ENCODE measurements at places on chromosomes 6 and 20.

- DNase-seq = no peak
Observed at GRCh38 chr6:156797901-156798735, 20.9 kb downstream of the ARID1B start.

DNA sequence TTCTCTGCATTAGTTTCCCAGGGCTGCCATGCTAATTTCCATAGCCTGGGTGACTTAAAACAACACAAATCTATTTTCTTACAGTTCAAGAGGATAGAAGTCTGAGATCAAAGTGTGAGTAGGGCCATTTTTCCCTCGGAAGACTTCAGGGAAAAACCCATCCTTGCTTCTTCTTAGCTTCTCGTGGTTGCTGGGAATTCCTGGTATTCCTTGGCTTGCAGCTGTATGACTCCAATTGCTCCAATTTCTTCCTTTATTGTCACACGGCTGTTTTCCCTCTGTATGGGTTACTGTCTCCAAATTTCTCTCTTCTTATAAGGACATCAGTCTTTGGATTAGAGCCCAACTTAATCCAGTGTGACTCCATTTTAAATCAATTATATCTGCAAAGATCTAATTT is 128.4 kb upstream of the JAG1 start:
- DNase-seq = no peak

DNA sequence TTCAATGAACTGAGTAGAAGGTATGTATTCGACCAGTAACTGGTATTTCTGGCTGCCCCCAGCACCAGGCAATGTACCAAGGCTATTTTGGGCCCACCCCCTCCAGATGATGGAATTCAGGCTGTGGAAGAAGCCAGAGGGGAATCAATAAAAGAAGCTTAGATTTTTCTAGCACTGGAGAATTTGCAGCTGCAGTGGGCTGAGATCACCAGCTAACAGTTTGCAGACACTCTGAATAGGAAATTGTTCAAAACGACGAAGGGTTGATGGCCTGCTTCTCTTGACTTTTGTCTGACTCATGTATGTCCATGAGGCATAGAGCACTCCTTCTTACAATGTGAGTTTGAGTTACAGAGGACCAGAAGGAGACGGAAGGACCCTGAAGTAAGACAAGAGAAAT is 32.4 kb upstream of the FBXO9 start:
- DNase-seq = peak; percentile 85

DNA sequence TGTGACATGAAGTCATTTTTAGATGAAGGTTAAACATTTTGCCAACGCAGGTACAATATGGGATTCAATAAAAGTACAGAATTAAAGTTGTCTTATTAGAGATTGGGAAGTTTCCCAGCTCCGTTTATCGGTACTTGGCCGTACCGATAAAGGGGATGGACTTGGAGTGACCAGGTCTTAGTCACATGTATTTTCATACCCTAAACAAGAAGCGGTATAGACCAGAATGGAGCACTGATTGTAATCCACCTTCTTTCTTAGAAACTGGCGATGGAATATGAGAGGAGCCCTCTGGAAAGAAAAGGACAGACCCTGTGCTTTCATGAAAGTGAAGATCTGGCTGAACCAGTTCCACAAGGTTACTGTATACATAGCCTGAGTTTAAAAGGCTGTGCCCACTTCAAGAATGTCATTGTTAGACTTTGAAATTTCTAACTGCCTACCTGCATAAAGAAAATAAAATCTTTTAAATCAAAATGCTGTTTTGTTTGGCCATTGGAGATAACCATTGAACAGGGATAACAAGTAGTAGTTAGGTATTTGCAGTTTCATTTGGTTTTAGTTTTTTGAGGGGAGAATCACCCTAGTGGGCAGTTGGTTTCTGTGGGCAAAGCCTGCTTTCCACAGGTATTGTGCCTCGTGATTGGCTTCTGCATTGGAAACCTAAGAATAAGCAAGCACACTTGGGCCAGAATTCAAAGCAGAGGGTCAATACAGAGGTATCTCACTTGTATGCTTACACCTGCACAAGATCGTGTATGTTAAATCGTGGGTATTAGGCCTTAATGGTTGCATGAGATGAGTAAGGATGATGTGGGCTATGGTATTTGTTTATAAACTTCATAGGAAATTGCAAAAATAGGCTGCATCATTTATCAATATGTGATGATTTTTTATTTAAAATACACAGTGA is 11.2 kb upstream of the ZNFX1 start:
- DNase-seq = no peak

DNA sequence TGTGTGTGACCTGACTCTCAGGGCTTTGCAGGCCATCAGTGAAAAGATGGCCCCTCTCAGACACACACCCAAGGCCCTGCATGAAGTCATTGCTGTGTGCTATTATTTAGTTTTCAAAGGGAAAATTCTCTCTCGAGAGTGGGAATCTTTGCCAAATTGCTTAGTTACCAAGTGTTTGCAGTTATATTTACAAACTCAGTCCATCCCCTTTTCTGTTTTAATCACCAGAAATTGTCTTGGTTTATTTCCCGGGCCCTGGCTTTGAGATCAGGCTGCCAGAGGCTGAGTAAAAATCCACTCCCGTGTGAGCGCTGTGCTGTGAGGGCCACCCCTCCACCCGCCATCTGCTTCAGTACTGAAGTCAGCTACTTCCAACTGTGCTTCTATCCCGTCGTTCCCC is 163.1 kb downstream of the SOD2 start:
- DNase-seq = no peak

DNA sequence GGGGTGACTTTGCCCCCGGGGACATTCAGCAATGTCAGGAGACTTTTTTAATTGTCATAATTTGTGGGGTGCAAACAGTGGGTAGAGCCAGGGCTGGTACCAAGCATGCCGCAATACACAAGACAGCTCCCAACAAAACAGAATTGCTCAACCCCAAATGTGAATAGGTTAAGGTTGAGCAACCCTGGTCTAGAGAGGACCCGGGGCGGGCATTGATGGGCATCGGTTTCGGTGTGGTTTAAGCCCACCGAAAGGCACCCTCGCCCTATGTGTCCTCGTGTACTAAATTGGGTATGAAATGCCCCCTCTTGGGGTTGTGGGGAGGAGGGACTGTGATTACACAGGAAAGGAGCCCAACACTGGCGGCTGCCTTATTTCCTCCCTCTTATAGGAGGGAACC is 36.0 kb downstream of the KIAA1755 start:
- no peak for DNase-seq

- DNase-seq = no peak
Observed at GRCh38 chr6:165701564-165702354, 38.7 kb upstream of the PDE10A start.

DNA sequence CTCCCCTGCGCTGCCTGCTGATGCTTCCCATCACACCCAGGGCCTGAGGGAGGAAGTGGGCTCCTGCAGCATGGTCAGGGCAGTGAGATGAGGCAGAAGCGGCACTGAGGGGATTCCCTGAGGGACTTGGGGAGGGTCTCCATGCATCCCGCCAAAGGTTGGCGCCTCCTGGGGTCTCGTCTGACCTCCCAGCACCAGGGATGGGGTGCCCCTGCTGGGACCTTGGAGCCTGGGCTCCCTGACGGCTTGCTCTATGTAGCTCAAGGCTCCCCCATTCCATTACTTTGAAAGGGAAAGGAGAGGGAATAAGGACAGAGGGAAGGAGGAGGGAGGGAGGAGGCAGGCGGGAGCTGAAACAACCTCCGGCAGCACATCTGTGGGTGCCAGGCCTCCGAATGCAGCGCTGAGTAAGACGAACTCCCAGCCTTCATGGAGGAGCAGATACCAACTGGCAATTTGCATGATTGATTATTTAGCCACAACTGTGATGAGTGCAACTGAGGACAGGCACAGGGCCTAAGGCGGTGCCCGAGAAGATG is 259.3 kb downstream of the ERMARD start:
- no peak for DNase-seq

DNA sequence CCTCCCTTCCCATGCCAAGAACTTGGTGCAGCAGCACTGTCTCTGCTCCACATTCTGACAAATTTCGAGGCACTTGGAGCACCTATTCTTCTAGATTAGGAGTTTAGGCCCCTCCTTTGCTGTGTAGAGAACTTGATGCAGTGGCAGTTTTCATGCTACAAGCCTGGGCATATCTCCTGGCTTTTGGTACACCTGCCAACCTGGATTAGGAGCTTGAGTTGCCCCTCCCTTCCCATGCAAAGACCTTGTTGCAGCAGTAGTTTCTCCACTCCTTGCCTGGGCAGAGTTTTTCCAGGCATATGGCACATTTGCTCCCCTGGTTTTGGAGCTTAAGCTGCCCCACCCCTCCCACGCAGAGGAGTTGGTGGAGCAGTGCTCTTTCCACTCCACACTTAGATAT is 956.1 kb downstream of the EYS start:
- no peak for DNase-seq

DNA sequence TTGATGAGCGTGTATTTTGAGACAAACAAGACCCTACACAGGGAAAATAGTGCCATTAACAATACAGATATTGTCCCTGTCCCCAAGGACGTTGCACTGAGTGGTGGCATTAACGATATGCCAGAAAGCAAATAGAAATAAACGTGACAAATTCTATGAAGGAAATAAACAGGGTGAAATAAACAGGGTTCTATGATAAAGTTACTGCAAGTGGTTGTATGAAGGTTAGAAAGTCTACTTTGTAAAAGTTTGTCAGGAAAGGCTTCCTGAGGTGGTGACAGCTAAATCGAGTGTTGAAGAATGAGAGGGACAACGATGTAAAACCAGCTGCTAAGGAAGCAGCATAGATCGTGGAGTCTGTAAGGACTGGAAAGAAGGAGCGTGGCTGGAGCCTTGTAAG is 380.2 kb downstream of the LAMA2 start:
- DNase-seq = no peak

DNA sequence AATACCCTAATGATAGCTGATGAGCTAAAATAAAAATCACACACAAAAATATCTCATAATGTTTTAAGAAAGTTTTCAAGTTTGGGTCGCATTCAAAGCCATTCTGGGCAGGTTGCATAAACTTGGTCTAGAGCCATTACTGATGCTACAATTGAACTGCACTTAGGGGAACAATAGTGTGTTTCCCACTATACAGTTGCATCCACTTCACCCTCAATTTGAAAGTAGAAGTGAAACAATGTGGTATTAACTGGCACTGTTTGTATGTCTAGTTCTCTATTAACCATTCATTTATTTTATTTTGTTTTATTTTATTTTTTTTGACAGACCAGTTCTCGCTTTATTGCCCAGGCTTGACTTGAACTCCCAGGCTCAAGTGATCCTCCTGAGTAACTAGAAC is 23.0 kb upstream of the STK38 start:
- no peak for DNase-seq

GRCh38 chr20:12331236-12331635 is 413.5 kb downstream of the BTBD3 start:
- DNase-seq = no peak

- DNase-seq = no peak
Observed at GRCh38 chr6:10749734-10750133, 2.1 kb downstream of the TMEM14B start.

DNA sequence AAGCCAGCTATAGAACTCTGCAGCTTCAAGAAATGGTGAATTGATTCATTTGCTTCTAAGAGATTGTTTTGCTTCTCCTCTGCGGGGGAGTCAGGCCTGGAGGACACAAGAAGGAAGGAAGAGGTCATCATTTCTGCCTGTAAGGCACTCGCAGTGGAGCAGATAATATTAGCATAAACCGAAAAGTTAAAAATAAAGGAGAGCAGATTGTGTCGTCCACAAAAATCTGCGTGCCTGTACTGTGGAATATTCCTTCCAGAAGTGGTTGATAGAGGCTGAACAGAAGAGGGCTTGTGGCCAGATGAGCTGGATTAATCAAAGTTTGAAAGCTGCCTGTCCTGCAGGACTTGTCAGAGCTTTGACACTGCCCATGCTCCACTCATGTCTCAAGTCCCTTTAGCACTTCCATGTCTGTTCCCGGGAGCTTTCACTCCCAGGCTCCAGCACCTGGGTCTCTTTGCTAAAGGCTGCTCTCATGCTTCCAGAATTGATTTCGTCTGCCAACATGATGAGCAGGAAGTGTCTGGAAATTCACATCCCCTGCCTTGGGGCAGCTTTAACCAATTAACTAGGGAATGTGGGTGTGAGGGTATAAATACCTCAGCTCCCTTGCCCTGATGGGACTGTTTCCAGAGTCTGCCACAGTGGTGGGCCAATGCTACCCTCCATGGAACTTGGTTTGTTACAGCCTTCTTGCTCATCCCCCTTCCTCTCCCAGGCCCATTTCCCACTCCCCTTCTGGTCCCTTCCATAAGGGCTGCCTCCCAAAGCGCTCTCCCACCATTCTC is 65.1 kb upstream of the STX16 start:
- DNase-seq = no peak

DNA sequence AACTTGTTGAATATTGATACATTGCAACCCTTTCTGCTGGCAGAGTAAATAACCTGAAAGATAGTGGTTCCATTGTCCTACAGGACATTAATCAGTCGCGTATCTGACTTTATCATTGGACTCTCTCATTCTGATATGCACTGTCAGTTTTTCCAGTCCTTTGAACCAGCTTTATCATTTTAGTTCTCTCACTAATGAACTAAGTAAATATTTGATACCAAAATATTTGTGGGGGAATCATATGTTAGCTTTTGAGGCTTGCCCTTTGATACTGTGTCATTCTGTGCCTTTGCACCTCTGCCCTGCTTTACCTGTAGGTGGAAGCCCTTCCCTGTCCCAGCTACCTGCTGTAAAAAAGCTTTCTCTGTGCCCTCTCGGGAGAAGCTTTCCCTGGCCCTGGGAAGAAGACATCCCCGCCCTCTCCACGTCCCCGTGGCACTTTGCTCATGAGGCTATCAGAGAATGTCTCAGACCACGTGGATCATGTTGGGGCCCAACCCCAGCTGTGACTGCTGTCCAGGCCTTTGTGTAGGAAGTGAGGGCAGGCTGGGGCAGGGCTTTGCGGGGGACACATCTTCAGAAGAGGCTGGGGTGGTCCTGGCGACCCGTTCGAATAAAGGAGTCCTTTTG is 117.8 kb upstream of the NXT1 start:
- DNase-seq = no peak

DNA sequence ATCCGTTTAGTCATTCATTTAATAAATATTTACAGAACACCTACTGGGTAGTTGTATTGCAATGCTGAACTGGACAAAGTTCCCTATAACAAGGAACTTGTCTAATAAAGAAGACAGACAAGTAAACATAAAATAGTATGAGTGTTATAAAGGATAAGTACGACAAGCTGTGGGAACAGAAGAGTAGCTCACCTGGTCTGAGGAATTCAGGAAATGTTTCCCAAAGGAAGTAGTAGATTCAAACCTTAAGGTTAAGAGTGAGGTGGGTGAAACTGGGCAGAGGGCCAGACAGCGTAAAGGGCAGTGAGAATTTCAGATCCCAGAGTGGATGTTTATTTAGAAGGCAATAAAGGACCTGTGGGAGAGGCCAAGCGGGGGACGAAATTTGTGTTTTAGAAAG is 72.3 kb upstream of the CD2AP start:
- no peak for DNase-seq

DNA sequence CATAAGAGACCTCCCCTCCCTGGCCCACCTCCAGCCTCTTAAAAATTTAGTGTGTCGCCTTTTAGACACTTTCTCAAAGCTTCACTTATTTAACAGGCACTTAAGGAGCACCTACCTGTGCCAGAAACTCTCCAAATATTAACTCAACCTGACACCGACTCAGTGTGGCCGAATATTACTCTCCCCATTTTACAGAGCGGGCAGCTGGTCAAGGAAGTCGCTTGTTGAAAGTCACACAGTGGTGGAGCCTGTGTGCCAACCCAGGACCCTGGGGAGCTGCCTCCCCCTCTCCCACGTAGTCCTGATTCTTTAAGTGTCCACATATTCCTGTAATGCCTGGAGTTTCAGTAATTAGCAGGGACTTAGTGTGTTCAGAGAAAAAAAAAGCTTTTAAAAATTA is 1.0 kb upstream of the PMEPA1 start:
- DNase-seq = no peak

GRCh38 chr6:13354331-13355042 is 26.1 kb upstream of the TBC1D7 start:
- DNase-seq = peak; percentile 29

- DNase-seq = no peak
Observed at GRCh38 chr6:29946223-29947076, 4.1 kb downstream of the HLA-A start.

All from putamen (tissue), 1 donor.